ENCODE measurements at places on chromosomes 11 and 22. TPM values are rescaled to one million over a fixed set of nuclear protein-coding genes. Genes with fewer than 3 reads are reported as not detected.
A peak's percentile ranks its signal among the peaks of the same experiment; 100 is the strongest.

GDPD4 gene
- not detected for total RNA-seq

GRCh38 chr22:23305321-23305910, 125.1 kb downstream of the BCR start:
- peak; percentile 86 for DNase-seq

DNA sequence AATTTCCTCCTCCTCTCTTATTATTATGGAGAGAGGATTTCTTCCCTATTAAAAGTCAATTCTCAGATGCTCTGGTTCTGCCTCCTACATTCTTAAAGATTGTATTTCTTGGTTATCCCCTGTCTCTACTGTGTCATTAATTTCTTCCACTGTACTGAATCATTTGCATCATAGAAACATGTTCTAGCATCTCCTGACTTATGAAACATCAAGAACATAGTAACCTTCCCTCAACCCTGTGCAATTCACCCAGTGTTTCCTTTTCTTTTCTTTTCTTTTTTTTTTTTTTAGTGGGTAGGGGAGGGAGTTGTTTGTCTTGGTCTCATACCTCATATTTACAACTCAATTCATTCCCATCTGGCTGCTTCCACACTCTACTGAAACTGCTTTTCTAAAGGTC, 288.0 kb upstream of the PLET1 start:
- no peak for DNase-seq

DNA sequence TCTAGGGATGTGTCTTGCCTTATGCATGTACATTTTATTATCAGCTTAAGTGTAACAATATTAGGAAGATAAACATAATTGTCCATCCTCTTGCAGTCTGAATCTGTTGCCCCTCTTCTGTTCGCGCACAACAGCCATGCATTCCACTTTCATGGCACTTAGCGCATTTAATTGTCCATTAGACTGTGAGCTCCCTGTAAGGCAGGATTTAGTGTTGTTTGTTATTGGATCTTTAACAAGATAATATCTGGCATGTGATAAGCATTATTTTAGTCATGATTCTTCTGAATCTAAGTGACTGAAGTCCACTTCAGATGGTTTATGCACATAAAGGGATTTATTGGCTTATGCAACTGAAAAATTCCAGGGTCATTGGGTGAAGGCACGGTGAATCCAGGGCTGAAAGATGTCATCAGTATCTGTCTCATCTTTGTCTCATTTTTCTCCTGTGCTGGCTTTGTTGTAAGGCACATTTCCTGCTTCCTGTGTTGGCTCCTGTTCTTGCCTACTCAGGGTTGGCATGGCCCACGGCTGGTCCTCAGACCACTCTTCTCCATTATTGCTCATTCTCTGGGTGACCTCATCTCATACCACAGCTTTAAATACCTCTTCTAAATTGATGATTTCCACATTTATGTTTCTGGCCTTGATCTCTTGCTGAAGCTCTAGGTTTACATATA, 37.6 kb downstream of the ATXN10 start:
- peak; percentile 91 for DNase-seq

TP53I11 gene
- total RNA-seq = 10.1 TPM

GRCh38 chr11:8315954-8316353, 52.3 kb upstream of the LMO1 start:
- no peak for DNase-seq

OTOG gene
- not detected for total RNA-seq

- peak; percentile 41 for DNase-seq
These were observed 3.2 kb upstream of the TMPRSS13 start for GRCh38 chr11:117932426-117932825.

DNA sequence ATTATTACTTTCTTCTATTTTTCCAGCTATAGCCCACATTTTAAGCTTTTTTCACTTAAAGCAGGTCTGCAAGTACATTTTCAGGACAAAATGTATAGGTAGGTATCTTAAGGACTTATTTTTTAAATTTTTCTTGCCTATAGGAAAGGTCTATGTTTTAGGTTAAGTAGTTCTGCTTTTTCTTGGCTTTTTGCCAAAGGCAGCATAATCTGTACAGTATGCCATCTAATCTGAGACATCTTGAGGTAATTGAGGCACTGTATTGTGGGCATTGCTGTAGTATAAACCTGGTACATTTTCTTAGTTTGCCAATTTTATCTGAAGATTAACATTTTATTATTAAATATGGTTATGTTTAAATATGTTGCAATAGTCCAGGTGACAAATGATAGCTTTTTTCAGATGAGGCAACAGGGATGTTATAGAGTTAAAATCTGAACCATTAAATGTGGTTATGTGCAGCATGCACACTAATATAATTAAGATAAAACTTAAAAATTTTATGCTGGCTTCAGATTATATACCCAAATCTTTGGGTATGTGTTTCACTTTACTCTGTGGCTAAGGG, 42.9 kb downstream of the QSER1 start:
- no peak for DNase-seq

- peak; percentile 2 for DNase-seq
These were observed 176.7 kb upstream of the TENM4 start for GRCh38 chr11:79617561-79617960.

- no peak for DNase-seq
These were observed 2.3 kb downstream of the PTPRCAP start for GRCh38 chr11:67435031-67435726.

RSF1 gene
- total RNA-seq = 13.2 TPM

DNA sequence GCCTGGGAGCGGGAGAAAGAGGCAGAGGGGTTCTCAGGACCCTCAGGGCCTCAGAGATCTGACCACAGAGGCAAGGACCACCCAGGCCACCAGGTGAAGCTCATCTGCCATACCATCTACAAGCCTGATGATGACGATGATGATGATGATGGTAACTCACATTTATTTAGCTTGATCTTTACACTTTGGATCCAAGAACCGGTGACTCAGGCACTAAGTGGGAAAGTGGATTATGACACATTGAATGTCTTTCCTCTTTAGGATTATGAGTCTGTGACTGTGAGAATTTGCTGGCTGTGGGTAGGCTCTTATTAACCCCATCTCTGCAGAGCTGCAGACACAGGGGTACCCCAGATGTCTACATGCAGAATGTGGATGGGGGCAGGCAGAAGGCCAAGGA, 110.3 kb downstream of the DSCAML1 start:
- DNase-seq = peak; percentile 40

DNA sequence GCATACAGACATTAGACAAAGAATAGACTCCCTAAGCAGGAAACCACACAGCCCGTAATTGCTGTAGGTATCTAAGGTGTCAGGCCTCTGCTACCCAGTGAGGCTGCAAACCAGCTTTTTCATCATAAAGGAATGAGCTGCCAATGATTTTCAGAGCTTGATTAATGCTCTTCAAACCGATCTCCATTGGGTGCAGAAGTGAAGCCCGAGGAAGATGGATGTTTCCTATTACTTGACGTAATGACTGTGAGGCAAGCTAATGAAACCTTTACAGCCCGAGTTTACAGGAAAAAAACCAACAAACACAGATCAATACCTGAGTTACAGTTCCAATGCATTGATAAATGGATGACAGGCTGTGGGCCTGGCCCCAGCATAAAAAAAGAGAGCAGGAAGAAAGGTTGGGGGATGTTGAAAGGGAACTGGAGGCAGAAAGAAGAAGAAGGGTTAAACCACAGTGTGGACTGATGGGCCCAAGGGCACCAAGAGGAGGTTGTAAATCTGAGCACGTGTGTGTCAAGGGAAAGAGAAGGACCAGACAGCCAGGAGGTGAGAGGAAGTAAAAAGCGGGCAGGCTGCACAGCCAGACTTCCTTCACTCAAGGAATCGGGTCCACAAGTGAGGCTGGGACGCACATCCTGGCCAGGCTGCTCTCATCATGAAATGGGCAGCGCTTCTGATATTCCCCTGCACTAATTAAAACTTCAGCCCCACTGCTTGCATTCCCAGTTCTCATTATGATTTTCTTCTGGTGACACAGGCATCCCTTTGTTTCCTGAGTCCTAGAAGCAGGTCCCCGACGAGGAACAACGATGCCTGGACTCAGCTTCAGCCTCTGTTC, 70.6 kb upstream of the NTM start:
- no peak for DNase-seq

DNA sequence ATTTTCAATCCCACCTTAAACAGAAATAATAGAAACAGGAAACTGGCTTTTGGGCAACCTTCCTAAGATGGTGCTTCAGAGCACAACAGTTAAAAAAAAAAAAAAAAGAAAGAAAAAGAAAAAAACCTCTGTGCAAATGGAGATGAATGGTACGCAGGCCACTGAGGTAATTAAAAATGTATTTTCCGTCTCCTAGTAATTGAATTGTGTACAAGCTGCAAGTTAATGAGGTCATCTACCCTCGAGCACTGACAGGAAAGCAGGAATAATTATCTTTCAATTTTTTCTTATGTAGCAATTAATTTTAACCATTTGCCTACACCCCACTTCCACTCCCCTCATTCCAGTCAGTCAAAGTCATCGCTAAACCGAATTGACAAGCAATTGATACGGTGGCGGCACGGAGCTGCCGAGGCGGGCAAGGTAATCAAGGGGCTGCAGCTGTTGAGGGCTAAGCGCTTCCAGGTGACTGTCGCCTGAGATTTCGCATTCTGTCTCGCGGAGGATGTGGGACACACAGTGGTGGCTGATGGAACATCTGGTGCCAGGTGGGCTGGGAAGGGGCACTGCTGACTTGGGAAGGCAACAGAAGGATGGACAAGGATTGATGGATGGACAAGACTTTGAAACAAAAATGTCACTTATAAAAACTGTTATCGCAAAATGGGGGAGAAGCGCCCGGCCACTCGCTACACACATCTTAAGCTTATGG, 109.4 kb downstream of the RCN1 start:
- no peak for DNase-seq

GRCh38 chr22:23531966-23532705, 48.0 kb downstream of the IGLL1 start:
- no peak for DNase-seq

- no peak for DNase-seq
These were observed 13.2 kb downstream of the GGT5 start for GRCh38 chr22:24231706-24232105.

RNASEH2C gene
- total RNA-seq = 61.2 TPM

TRIM5 gene
- 15.2 TPM for total RNA-seq

DNA sequence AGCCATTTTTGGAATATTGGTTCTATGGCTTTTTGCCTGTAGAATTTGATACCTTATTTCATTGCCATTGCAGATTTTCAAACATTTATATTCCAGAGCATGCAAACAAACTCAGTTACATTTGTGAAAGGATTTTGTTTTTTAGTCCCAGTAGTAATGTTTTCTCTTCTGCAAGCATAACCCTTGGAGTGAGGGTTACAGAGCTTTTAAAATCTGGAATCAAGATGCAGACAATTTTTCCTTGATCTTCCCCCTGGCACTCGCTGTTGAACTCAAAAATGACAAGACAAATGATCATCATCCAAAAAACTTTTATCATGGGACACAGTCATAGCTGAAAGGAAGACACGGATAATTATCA, 20.8 kb downstream of the BBOX1 start:
- no peak for DNase-seq

ZNF214 gene
- 1.8 TPM for total RNA-seq

DNA sequence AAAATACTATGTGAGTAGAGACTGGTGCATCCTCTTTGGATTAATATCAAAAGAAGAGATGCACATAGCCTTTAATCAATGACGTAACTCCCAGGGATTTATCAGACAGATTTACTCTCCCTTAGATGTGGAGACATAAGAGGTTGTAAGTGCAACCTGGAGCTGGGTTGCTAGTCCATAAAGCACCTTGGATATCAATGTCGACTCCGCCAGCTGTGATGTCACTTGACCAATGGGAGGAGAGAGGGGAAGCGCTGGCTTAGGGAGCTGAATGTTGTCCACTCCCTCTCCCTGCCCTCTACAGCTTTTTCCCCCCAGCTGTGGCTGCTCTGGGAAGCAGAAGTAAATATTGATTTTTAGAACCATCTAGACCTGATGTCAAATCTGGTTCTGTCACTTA, 28.9 kb upstream of the TMEM86A start:
- no peak for DNase-seq

DNA sequence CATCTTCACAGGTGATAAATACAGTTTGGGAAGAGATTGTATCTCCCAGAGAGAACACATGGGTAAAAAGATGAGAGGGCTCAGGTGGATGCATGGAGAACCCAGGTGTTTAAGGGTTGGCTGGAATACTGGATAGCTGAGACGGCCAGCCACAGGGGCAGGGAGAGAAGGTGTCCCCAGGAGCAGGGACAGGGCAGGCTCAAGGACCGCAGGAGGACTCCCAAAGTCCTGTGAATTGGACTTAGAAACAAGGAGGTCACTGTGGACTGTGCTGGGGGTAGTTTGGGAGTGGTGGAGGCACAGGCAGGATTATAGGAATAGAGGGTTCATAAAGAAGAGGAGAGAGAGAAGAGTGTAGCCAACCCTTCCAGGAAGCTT, 103.8 kb upstream of the PARVA start:
- no peak for DNase-seq

DNA sequence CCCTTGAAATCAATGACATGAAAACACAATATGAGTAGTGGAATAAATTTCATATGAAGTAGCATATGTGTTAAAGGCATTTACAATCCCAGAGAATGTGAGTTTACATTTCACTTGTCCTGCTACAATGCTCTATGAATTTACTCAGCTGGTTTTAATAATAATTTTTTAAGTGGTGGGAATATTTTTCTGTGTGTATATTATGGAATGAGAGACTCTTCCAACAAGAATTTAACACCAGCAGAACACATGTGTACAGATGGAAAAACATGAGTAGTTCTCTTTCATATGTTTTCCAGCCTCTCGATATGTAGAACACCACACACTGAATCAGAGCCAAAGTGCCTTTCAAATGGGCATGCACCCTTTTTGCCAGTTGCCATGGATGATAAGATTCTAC, 170.4 kb downstream of the MAML2 start:
- no peak for DNase-seq

- DNase-seq = peak; percentile 30
These were observed 100.2 kb upstream of the GAL start for GRCh38 chr11:68584097-68584496.

- no peak for DNase-seq
These were observed 50.0 kb downstream of the FAM168A start for GRCh38 chr11:73547706-73548595.

DNA sequence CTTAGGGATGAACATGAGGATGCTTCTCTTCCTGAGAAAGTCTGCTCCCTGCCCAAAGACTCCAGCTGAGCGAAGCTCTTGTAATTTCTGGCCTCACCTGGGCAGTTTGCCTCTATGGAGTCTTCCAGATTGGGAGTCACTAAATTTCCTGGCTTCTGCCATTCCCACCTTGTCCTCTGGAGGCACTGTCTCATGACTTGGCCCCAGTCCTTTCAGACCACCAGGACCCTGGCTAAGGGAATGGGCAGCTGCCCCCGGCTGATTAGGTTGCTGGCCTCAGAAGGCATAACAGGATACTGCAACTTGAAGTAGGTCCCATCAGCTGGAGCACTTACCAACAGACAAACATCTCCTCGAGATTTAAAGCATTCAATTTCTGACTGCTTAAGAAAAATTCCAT, 128.1 kb upstream of the SPON1 start:
- peak; percentile 8 for DNase-seq

- no peak for DNase-seq
These were observed 2.6 kb upstream of the NUDT8 start for GRCh38 chr11:67632175-67632981.

DNA sequence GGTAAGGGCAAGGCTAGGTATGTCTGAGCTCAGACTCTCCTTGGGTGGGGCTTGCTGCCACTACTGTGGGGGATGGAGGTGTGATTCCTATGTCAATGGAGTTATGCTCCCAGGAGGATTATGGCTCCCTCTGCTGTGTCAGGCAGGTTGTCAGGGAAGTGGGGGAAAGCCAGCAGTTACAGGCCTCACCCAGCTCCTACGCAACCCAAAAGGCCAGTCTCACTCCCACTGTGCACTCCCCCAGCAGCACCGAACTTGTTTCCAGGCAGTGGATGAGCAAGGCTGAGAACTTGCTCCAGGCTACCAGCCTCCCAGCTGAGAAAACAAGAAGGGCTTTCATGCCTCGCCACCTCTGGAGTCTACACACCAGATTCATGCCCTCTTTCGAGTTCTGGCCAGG, 18.2 kb downstream of the C11orf91 start:
- peak; percentile 42 for DNase-seq

OVCH2 gene
- total RNA-seq = not detected

Measured in Daoy (cell line).